Cerebellar nuclear complex (tissue), 1 donor: ENCODE measurements at places on chromosomes 4 and X.

GRCh38 chr4:186227744-186228513, 622 bp downstream of the KLKB1 start:
- no peak for DNase-seq

GRCh38 chr4:168731006-168731636, 234.3 kb downstream of the PALLD start:
- no peak for DNase-seq

GRCh38 chr4:7876201-7876875, 63.3 kb downstream of the AFAP1 start:
- DNase-seq = no peak

DNA sequence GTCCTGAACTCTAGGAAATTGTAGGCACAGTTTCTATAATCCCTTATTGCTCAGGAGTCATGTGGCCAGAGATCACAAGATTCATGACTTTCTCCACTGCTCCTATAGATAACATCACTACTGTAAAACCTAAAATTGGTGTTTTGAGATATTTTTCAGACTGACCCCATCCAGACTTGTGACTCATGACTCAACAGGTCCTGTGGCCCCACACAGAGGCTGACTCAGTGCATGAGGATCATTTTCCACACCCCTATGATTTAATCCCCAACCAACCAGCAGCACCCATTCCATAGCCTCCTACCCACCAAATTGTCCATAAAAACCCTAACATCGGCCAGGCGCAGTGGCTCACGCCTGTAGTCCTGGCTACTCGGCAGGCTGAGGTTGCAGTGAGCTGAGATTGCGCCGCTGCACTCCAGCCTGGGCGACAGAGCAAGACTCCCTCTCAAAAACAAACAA, 13.2 kb upstream of the XIAP start:
- DNase-seq = no peak

DNA sequence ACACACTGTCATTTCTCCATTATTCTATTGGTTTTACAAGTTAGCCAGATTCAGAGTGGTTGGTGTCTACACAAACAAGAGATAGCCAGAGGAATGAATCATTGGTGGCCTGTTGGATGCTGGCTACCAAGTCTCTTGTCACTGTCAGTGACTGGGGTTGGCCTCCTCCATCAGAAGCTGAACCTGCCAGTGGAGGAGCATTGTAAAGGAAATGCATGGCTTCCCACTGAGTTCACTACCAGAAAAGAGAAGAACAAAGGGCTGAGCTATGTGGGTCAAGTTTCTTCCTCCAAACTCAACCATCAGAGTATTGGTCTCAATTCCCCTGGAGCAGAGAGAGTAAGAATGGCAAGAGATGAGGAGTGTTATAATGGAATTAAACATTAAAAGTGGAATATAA, 26.5 kb upstream of the ANKRD50 start:
- no peak for DNase-seq

DNA sequence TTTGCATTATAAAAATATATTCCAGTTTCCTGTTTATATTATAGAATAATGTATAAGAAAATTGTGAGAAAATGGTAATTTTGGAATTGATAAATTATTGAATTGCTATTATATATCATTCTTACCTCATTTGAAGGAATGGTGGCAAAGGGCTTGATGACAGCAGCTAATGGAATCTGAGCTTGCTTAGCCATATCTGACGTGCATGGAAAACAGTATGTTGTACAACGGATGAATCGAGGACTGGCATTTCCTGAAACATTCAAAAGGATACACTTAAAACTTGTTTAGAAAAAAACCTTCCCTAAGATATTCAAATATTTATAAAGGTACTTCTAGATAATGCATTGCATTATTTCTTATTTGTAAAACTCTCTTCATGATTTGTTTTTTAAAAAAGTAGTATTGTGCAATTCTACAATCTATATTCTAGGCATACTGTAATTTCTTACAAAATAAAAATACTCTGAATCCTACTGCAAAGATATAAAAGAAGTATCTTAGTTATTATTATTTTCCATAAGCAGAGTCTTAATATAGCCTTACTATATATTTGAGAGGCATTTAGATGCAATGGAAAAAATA, 38.3 kb downstream of the SEC24D start:
- no peak for DNase-seq

GRCh38 chrX:102978594-102978993, 41.5 kb downstream of the RAB40AL start:
- DNase-seq = no peak

DNA sequence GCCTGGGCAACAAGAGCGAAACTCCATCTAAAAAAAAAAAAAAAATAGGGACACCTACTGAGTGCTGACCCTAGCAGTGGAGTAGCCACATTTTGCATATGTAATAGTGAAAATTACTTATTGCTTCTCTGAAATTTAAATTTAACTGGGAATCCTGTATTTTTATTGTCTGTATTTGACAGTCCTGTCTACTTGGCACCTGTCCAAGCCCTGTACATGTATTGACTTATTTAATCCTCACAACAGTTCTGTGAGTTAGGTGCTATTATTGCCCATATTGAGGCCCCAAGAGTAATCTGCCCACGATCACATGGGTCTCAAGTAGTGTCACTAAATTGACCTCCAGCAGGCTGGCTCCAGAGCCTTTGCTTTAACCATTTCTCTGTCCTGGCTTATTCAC, 81.6 kb downstream of the WDR19 start:
- DNase-seq = no peak

DNA sequence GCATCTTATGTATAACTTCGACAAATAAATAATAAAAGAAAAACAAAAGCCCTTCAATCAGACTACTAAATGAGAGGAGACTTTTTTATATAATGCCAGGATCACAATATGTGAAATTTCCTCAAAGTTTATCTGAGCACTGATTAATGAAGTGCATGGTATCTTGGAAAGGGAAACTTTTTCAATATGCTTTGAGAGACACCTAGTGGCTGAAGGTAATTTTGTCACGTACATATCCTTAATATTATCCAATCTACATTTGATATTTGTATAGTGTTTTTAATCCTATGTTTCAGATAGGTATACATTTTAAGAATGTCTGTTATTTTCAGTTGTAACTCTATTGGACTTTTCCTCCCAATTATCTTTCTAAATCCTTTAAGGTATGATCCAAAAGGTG, 146.8 kb downstream of the KLHL4 start:
- no peak for DNase-seq

- DNase-seq = no peak
Measured at GRCh38 chr4:7006411-7006810, 36.8 kb upstream of the TADA2B start.

GRCh38 chr4:172393220-172393619, 580.0 kb downstream of the GALNTL6 start:
- DNase-seq = no peak
